ENCODE measurements at places on chromosomes 3 and 15. TPM values are rescaled to one million over a fixed set of nuclear protein-coding genes. Genes with fewer than 3 reads are reported as not detected.
A peak's percentile ranks its signal among the peaks of the same experiment; 100 is the strongest.

GRCh38 chr3:37301980-37302708, 127.8 kb upstream of the LRRFIP2 start:
- DNase-seq = no peak

DNA sequence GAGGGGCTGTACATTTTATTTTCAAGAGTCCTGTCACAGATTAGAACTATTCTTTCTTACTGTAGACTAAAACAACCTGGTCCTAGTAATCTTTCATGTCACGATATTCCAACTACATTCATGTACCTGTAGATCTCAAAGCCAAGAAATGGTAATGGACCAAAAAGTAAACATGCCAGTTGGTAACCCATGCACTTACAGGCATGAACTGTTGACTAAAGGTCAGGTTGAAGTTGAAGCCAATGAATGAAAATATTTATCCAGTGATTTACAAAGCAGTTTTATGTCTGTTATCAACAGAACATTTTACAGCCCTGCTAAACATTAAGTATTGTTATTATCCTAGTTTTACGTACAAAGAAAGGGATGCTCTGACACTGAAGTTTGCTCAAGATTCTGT, 25.3 kb downstream of the LRRC57 start:
- DNase-seq = no peak

- DNase-seq = peak; percentile 78
Observed at GRCh38 chr3:171876680-171877147, 33.6 kb downstream of the TMEM212 start.

DNA sequence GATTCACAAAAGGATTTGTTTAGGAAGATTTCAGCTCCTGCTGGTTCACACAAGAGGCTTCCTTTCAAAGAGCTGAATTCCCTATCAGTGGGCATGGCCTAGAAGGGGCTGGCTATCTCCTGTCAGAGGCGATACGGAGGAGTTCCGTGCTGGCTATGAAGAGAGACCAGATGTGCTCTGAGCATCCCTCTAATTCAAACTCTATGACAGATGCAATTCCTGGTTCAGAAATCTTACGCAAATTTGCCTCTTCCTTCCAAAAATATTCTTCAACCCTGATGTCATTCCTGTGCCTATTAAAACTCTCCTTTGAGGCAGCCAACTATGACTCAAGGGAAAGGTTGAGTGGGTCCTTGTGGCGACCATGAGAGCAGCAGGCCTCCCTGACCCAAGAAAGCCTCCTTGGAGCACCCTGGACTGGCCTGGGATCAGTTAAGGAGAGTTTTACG, 139.3 kb upstream of the HES1 start:
- no peak for DNase-seq

GRCh38 chr15:80744826-80745225, 34.3 kb upstream of the CEMIP start:
- DNase-seq = no peak

Gene PTX3
- 1.5 TPM for total RNA-seq

Gene LRRC58
- total RNA-seq = 38.2 TPM
